ENCODE measurements at places on chromosomes 4 and X. TPM values are rescaled to one million over a fixed set of nuclear protein-coding genes. Genes with fewer than 3 reads are reported as not detected.

DNA sequence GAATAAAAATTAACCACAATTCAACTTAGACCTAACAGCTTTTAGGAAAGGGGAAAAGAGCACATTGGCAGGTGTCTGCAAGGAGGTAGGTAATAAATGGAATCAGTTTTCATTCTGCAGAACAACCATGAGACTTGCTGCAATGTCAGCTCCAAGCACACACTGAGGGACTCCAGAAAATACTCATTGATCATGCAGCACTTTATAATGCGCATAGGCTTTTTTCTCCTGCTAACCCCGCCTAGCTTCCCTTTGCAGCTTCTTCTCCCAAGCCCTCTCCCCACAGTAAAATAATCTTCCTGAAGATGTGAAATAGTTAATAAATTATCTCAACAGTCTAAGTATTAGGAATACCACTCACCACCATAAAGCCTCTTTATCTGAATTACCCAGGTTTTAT lies 36.9 kb downstream of the ANKRD17 start:
- no peak for DNase-seq

DNA sequence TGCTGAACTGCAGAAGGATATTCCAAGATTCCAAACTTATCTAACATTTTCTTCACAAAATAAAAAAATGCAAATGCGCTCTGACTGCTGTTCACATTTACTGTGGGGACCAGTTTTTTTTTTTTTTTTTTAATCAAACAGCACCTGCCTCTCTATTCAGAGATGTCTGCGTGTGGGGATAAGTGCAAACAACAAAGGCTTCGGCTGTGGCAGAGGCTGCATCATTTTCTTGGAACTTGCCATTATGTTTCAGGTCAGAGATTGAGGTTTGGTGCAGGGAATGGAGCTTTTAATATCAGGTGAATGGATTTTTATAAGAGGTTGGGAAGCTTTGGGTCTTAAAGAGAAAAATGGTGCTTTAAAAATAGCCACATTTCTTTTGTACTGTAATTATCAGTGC lies 78.2 kb upstream of the TET2 start:
- no peak for DNase-seq

DNA sequence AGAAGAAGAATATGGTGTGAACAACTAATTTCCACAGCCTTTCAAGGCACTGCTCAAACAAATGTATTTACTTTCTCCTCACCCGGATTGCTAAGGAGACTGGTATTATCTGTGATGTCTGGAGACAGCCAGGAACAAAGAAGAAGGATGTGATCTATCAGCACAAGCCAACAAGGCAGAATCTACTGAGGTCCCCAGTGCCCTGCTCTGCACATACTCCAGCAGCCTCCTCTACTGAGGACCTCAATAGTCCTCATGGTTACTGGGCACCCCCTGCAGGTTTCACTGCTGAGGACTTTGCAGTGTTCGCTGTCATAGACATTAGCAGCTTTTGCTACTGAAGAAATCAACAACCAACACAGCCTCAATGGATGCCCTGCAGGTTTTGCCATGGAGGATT lies 930.1 kb downstream of the ADGRL3 start:
- no peak for DNase-seq

Gene SLC34A2
- 2.2 TPM for total RNA-seq

DNA sequence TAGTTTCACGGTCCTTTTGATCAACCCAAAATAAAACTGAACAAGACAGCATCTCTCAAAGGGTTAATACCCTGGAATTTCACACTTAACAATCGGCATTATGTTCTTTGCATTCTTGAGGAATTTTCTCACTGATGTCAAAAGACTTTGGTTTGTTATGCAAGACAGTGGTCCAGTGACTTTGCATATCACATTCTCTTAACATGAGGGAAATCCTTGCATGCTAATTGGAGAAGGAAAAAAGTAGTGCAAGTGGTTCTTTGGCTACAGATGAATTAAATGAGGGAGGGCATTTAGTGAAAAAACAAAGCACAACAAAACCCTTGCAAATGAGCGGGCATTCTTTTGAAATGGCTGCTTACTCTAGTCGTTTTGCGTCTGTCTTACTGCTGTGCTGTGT lies 105.1 kb upstream of the LIMCH1 start:
- no peak for DNase-seq

GRCh38 chr4:54231768-54232688 lies 2.9 kb downstream of the PDGFRA start:
- DNase-seq, result peak; percentile 35

Gene UGT2B11
- total RNA-seq, result 0.93 TPM

Gene UGT2B10
- not detected for total RNA-seq

Gene GRSF1
- total RNA-seq, result 87.5 TPM

GRCh38 chr4:153098427-153098826 lies 105.8 kb upstream of the TRIM2 start:
- DNase-seq, result no peak

DNA sequence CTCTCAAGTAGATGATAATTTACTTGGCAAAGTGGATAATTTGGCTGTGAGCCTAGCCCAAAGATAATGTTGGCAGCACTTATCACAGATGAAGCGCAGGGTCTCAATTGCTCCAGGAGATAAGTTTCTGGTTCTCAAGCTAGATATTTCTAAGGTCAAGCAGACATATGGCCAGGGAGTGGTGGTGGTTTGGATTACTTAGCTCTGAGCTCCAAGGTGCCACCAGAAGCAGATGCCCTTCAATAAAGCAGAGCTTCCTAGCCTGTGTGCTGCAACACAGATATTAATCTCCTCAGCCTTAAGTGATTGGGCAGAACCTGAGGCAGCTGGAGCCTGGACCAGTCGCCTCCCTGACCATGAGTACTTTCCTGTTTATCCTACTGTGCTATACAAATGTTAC lies 79.2 kb upstream of the NALF2 start:
- no peak for DNase-seq

DNA sequence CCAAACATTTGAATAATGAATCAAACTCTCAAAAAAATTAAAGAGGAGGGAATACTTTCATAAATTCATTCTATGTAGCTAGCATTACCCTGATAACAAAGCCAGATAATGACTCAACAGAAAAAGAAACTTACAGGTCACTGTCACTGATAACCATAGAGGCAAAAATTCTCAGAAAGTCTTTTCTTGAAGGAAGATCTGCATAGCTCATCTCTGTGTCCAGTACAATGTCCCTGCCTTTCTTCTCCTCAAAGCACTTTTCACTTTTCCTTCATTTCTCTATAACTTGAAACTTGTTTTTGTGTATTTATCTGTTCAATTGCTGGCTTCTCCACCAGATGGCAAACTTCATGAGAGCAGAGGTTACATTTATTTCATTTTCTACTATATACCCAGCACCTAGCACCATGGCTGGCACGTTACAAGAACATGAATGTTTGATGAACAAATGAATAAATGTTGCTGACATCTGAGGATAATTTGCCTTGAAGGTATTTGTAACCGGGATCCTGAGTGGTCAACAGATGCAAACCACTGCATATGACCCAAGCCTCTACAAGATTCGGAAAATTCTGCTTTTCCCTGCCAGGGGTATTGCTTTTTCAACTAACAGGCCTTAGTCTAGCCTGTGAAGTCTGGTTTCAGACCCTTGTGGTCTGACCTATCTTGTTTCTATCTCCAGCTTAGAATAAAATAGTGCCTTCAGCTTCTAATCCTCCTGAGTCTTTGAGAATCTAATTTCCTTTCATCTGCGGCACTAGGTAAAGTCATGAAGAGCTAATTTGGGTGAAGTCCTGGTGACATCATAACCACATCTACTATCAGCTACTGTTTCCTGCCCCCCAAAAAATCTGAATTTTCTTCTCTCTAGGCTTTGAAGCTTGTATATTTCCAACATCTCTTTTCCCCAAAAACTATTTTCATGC lies 52.5 kb upstream of the ANTXR2 start:
- DNase-seq, result no peak

- no peak for DNase-seq
Observed at GRCh38 chr4:188942606-188943005, 803.4 kb downstream of the TRIML1 start.

- DNase-seq, result no peak
Observed at GRCh38 chr4:169283114-169283509, 12.4 kb upstream of the SH3RF1 start.

Gene MMRN1
- 1.7 TPM for total RNA-seq

DNA sequence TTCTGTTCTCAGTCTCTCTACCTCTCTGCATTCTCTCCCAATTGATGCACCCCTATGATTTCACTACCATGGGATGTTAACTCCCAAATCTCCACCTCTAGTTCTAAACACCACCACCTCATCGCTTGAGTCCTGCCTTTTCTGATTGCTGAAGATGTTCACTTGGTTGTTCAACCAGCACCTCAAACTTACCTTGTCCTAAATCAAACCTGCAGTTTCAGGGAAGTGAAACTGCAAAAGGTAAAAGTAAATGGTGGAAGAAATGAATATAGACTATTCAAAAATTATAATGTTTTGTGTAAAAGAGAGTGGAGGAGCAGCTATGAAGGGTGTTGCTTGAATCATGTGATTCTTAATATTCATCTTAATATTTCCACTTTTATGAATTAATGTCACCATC lies 91.0 kb downstream of the PDE5A start:
- DNase-seq, result no peak

DNA sequence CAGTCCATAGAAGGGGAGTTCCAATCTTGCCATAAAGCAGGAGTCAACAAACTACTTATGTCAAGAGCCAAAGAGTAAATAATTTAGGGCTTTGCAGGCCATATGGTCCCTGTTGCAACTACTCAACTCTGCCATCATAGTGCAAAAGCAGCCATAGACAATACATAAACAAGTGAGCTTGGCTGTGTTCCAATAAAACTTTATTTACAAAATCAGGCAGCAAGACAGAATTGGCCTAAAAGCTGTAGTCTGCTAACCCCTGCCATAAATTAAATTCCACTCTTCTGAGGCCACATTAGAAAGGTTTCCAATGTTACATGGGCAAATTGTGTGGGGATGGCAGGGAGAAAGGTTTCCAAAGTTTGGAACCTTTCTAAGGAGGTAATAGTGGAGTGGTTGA lies 14.7 kb downstream of the TRMT2B start:
- no peak for DNase-seq

DNA sequence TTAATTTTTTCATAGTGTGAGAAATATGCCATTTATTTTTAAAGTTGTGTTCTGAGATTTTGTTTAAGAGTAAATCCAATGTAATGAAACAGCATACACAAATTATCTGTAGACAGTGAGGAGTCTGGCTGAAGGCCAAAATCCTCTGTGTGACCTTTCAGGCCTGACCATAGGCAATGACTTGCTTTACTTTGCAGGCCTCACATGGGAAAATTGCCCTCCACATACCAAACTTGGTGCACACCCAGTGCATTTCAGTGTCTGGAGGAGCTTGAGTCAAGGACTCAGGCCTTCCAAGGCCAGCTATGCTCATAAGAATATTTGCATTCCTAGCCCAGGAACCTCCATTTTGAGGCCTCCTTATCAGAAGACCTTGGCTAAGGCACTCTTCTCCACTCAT lies 430.1 kb downstream of the GABRG1 start:
- DNase-seq, result no peak

Gene HS6ST2
- total RNA-seq, result 23.6 TPM

- no peak for DNase-seq
Observed at GRCh38 chrX:112857478-112857878, 16.8 kb upstream of the AMOT start.

DNA sequence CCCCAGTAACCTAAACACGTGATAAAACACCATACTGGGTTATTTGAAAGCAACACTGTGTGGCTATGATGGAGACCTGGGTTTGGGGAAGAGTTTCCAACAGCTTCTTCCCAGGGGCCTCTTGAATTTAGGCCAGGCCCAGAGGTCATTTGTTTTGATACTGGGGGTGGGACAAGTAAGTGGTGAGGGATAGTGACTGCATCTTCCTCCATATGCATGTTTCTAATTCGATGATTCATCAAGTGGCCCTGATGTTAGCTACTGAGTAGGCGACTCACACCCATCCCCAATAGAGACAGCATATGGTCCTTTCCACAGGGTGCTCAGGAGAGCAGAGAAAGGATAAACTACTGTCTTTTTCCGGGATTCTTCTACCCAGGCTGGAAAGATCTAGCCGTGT lies 2.7 kb downstream of the NDP start:
- DNase-seq, result no peak

DNA sequence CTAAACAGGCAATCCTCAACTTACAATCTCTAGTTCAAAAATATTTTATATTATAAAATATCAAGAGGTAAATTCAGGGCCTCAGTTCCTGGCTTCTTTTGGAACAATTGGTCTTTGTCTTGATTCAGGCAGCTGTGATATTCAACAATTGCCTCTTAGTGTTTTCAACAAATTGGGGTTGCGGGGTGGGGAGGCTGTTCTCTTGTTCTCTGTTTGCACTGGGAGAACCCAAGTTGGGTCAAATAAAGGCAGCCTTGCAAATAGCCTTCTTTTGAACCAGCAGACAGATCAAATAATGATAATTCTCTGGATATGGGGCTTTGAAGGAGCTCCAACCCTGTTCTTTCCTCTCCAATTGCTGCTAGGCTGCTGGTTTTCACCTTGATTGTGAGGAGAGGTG lies 142.5 kb downstream of the COL4A5 start:
- DNase-seq, result no peak

DNA sequence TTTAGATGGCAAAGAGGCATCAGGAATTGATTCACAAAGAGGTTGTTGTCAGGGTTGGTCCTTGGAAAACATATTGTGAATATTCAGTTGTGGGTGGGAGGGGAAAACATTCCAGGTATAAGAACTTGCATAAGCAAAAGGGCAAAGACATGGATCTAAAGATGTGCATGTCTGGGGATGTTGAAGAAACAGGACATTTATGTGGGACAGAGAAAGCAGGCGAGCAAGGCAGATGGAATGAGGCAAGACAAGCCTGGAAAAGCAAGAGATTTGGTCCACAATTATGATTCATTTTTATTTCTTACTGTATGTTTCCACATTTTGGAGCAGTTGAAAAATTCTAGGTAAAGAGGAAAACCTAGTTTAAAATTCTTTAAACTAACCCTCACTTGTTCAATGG lies 134.9 kb upstream of the CXXC4 start:
- DNase-seq, result no peak

GRCh38 chrX:105526431-105526830 lies 295.9 kb upstream of the NRK start:
- no peak for DNase-seq

Gene COL4A6
- total RNA-seq, result 66.6 TPM

DNA sequence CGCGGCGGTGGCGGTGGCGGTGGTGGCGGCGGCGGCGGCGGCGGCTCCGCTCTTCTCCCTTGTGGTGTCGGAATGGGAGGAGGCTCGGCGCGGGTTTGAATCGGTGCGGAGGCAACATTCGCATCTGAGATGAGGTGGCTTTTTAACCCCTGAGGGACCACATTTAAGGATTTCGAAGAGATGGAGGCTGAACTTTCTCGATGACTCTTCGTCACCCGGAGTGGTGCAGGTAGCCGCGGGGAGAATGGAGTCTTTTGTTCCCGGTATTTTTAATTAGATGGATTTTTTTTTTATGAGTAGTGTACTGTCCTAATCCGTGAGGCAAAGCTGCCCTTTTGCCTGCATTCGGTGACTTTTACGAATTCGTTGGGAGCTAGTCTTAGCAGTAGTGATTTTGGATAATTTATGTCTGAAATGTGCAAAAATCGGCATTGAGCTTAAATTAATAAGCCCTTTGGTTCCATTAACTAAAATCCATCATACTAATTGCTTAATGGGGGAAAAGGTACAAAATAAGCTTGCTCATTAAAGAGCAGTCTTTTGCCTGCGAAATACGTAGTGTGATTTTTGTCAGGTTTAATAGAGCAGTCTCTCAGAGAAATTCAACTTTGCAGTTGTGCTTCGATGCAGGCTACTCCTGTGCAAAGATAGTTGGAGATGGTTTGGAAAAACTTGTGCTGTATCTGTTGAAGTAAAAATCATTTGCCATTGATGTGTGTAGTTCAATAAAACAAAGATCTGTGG lies 206.2 kb downstream of the TENM3 start:
- no peak for DNase-seq

Gene GPAT3
- 0.17 TPM for total RNA-seq

GRCh38 chr4:8738471-8738931 lies 133.1 kb downstream of the HMX1 start:
- DNase-seq, result no peak
